ENCODE measurements at places on chromosomes 1 and 21.

DNA sequence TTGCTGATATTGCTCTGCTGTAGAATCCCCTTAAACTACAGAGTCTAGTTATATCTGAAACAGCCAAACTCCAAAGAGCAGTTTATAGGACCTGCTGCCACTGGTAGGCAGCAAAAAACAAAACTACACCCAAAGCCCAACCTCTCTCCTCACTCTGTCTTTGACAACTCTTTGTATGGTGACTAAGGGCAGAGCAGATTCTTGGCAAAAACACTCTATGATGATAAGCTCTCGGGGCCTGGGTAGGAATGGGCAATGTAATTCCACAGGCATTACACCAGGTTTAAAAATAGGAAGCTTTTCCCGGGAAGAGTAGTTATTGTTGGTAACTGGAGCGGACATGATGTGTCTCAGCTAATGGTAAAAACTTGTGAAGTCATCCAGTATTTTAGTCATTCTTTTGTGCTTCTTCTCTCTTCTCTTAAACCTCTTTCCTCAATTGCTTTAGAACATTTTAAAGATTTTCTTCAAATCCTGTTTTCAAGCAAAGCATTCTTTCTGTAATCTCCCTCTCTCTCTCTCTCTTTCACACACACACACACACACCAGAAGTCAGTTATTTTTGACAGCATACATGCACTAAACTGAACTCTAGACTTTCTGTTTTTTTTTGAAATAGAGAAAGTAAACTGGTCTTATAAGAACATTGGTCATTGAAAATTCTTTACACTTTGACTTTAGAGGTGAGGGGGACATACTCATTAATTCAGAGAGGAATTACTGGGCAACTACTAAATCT lies 193.5 kb downstream of the PAPPA2 start:
- DNase-seq, result no peak

GRCh38 chr1:116306840-116307442 lies 66.1 kb upstream of the ATP1A1 start:
- DNase-seq, result no peak

GRCh38 chr1:184539580-184539979 lies 152.8 kb downstream of the C1orf21 start:
- DNase-seq, result no peak

- no peak for DNase-seq
Observed at GRCh38 chr1:178310685-178311105, 186.1 kb downstream of the CLEC20A start.

DNA sequence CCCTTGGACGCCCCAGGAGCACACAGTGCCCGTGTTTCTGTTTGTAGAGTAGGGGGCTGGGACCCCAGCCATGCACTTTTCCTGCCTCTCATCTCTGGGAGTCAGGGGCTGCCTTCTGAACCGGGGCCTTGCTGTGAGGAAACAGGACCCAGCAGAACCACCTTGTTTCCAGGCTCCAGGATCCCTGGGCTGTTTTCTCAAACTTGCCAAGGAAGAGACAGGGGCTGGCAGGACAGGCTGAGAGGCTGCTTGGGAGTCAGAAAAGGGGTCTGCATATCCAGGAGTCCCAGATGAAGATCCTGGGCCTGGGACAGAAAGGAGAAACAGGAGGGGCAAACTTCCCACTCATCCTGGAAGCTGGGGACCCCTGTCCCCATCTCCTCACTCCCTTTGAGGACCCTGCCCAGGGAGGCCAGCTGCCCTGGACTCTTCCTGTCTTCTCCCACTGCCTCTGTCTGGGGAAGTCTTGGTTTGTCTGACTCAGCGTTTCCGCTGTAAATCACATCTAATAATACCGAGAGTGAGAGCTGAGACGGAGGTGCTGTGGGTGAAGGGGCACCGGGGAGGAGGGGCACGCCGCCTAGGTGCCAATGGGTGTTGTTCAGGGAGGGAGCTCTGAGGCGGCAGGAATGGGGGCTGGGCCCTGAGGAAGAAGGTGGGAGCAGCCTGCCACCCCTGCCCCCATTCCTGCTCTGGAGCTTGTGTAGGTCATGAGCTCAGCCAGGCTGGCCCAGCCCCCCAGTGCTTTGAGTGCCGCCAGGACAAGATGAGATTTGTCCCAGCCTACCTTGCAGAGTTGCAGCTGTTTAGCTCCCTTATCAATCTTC lies 16.7 kb downstream of the POU3F1 start:
- DNase-seq, result peak; percentile 52

DNA sequence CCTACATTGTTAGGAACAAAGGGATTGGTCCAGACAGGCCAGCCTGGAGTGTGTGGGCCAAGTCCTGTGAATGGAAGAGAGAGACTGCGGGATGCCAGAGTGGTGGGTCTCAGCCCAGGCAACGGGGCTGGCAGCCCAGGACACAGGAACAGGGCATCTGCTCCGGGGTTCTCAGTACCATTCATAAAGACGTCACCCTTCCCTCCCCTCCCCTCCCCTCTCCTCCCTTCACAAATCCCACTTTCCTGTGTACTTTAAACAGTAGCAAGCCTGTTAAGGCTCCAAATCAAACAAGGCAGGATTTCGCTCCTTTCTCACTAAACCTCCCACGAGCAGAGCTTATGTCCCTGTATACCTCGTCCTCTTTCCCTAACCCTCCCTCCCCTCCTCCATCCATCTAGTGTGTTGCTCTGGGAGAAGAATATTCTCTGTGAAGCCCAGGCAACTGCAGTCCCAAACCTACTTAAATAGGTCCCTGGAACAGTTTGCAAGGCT lies 4.2 kb upstream of the PLXNA2 start:
- no peak for DNase-seq

- no peak for DNase-seq
Observed at GRCh38 chr1:18681423-18681835, 50.8 kb downstream of the PAX7 start.

DNA sequence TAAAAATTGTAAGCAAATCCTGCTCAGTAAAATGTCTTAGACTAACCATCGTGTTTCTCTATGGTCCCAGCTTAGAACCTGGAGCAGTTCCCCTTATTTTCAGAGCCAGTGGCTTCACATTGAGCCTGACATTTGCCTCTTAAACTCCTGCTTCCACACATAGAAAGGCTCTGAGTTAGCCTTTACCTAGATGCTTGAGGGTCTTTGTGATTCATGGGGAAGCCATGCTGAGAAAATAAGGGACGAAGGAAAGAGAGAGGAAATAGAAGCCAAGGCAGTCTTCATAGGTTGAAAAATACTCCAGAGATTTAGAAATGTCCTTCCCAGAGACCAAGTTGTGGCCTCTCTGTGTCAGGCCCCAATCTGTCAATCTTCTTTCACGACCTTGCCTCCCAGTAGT lies 16.1 kb upstream of the RBBP5 start:
- no peak for DNase-seq

DNA sequence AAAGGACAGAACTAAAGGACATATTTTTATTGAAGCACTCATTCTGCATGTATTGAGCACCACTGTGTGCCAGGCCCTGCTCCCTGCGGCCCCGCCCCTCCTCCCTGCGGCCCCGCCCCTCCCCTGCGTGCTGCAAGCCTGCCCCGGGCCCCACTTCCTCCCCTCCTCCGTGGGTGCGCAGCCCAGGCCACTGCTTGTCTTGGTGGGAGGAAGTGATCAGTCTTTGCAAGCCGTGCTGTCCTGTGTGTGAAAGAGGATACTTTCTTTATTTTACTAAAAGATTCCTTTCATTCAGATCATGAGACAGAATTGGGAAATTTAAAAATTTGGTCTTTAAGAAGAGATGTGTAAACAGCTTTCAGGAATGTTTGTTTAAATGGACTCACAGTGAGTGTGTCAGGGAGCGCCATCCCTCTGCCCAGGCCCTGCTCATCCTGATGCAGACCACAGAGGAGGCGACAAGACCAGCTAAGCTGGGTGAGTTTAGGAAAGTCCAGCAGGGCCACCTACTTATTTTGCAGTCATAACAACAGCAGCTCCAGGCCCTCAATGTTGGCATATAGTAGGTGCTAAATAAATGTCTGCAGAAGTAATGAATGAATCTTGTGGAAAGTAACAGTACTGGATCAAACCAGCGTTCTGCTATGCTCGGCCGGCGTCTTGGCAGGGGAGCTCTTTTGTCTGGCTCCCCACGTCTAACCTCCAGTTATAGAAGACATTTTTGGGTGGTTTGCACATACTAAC lies 88.3 kb upstream of the SELENON start:
- peak; percentile 39 for DNase-seq

- DNase-seq, result no peak
Observed at GRCh38 chr21:43880111-43880985, 15.3 kb downstream of the AGPAT3 start.

GRCh38 chr1:199182186-199182843 lies 543.5 kb downstream of the PTPRC start:
- no peak for DNase-seq

GRCh38 chr1:202998836-202999750 lies 8.1 kb upstream of the TMEM183A start:
- peak; percentile 46 for DNase-seq

DNA sequence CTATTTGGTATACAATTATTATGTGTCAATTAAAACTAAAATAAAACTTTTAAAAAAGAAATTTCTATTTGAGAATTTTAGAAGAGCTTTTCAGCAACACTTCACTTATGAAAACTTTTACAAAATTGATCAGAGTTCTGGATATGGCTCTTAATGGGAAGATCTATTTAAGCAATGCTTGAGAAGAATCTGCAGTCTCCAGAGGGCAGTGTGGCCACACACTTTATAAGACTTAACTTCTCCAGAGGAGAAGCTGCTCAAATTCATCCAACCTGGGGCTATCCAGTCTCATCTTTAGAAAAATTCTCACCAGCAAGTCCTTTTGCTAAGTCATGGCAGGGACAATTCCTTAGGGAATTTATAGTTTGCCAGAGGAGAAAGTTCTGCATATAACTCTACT lies 25.2 kb upstream of the AGO1 start:
- no peak for DNase-seq

DNA sequence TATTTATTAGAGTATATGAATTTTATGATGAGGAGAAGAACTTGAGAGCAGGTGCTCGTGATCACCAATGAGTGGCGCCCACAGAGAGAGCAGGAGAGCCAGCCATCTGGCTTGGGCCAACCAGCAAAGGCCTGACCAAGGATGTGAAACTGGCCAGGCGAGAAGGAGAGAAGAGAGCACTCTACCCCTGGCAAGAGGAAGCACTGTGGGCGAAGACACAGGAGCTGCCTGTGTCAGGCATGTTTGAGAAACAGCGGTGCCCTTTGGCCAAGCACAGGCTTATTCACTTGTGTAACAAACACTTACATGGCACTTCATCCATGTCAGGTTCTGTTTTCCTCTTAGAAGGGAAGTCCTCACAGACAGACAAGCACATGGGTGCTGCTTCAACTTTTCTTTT lies 4.2 kb upstream of the SIPA1L2 start:
- no peak for DNase-seq

DNA sequence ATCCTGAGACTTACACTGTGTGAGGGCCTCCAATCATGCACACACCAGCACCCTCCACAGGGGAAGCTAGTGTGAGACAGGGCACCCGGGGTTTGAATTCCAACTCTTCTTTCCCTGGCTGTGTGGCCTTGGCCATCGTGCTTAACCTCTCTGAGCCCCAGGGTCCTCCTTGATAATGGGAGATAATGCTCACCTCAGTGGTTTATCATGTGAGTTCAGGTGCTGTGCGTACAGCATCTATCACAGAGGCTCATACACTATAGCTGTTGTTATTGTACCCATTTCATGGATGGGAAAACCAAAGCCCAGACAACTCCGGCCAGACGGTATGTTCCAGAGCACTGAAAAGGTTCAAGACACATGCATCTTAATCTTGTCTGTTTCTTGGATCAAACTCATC lies 16.0 kb upstream of the UBXN10 start:
- no peak for DNase-seq

GRCh38 chr1:1399872-1400575 lies 889 bp upstream of the CCNL2 start:
- no peak for DNase-seq

GRCh38 chr1:9867408-9868243 lies 42.4 kb downstream of the CTNNBIP1 start:
- peak; percentile 77 for DNase-seq

- no peak for DNase-seq
Observed at GRCh38 chr1:34479731-34480130, 275.1 kb upstream of the GJB5 start.

- no peak for DNase-seq
Observed at GRCh38 chr1:64828829-64829228, 84.0 kb downstream of the RAVER2 start.

DNA sequence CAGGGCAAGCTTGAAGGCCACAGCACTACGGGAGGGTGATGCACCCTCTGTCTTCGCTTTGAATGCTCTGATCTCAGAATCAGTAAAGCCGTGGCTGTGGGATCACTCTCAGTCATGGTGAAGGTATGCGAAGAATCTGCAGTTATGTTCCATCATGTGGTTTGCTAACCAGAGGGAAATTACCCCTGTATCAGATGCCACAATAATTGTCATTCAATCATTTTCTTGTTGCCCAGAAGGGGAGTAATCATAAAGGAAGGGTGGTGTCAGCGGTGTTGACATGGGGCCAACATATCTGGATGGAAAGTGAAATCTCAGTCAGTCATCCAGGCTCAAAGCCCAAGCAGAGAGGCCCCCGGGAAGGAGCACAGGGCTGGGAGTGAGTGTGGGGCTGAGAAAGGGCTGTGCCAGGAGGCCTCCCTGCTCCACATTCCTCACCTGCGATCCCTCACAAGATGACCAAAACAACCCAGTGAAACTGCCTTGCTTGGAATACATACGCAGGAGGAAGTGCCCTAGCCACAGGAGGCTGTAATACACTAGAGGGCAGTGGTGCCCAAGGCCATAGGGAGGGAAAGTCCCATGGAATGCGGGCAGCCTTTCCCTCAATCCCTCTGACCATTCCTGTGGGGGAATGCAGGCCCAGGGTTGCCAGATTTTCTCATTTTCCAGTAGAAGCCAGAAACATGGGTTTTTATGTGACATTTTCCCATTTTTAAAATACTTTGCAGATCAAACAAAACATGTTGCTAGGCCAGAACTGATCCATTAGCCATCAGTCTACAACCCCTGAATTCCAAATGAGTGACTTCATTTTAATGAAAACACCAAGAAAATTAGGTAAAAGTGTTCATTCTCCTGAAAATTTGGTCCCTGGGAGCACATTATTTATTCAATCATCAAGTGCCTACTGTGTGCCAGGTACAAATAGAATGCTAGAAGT lies 95.7 kb upstream of the VANGL1 start:
- no peak for DNase-seq

DNA sequence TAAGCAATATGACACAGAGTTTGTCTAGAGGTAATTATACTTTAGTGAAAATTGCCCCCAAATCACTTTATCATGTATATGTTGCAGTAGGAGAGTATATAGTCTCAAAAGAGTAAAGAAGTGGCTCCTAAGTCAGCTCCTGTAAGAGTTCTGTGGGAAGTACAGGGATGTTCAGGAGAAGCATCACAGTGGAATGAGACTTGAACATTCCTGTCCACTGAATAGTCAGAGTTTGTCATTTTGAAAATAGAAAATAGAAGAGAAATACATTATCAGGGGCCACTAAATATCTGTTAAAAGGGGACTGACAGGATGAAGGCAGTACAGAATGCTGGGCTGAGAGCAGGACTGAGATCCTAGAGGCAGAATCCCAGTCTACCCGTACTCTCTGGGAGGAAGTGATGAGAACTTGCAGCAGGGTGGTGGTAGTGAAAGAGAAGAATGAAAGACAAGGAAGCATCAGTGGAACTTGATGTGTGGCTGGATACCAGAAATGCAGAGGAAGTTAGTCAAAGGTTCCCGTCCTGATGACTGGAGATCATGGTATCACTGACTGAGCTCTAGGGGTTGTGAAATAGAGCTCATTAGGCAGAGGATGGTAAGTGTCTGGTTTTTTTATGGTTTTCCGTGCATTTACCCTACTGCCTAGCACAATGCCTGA lies 153.4 kb downstream of the FMN2 start:
- no peak for DNase-seq

Measured in stimulated activated CD4-positive, alpha-beta T cell treated with anti-CD3 and anti-CD28 coated beads, Interleukin-2, amount 100 ng/mL, for 4 hours (primary cell).